RPMI8226 (cell line): ENCODE measurements at places on chromosomes 7 and 10.
A peak's percentile ranks its signal among the peaks of the same experiment; 100 is the strongest.

- DNase-seq: no peak
Observed at GRCh38 chr10:34609287-34609940, 205.7 kb downstream of the PARD3 start.

DNA sequence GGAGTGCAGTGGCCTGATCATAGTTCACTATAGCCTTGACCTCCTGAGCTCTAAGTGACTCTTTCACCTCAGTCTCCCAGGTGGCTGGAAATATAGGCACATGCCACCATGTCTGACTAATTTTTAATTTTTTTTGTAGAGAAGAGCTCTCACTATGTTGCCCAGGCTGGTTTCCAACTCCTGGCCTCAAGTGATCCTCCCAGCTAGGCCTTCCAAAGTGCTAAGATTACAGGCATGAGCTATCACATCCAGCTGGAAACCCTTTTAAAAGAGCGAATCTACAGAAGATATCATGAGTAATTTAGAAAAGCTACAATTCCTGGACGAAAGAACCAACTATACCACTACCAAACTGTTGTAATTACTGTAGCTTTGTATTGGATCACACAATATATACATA, 394.4 kb upstream of the AUTS2 start:
- no peak for DNase-seq

- no peak for DNase-seq
Observed at GRCh38 chr10:18073314-18073713, 66.9 kb upstream of the CACNB2 start.

DNA sequence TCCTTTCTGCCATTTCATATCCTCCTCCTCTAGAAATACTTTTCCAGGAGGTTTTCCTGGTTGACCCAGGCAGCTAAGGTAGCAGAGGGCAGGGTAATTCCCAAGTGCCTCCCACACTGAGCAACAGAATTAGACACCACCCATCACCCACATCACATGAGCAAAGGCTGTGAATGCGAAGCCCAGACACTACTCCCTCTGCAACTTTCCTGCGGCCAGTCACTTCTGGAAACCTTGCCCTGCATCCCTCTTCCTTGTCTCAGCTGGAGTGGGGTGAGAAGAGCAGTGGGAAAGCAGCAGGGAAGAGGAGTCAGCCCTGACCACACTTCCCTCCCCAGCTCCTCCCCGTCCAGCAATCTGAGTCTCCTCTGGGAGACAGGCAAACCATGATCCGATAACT, 15.2 kb downstream of the TMEM176B start:
- DNase-seq: no peak

DNA sequence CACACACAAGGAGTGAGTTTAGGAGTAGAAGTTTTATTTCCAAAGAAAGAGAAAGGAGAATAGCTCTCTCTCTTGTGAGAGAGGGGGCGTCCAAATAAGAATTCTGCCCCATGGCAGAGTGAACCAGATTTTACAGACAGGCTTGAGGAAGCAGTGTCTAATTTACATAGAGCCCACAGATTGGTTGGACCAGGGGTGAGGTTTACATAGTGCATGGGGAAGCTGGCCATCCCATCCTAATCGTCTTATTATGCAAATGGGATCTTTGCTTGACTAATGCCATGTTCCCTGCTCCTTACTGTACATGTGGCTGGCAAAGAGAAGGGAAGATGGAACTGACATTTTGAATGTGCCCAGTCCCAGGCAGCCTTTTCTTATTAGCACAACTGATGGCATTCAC, 60.0 kb upstream of the ACSM6 start:
- no peak for DNase-seq

- no peak for DNase-seq
Observed at GRCh38 chr7:135193615-135194081, 17.7 kb downstream of the WDR91 start.

DNA sequence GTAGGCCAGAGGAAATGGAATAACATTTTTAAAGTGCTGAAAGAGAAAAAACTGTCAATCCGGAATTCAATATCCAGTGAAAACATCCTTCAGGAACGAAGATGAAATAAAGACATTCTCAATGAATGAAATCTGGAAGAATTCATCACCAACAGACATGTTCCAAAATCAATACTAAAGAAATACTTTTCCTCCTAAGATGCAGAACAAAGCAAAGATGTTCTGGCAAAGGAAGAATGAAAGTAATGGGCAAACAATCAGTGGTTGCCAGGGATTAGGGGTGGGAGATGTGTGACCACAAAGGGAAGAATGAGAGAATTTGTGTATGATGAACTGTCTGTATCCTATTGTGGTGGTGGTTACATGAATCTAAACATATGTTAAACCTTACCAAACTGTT, 52.8 kb upstream of the EEPD1 start:
- DNase-seq: no peak

DNA sequence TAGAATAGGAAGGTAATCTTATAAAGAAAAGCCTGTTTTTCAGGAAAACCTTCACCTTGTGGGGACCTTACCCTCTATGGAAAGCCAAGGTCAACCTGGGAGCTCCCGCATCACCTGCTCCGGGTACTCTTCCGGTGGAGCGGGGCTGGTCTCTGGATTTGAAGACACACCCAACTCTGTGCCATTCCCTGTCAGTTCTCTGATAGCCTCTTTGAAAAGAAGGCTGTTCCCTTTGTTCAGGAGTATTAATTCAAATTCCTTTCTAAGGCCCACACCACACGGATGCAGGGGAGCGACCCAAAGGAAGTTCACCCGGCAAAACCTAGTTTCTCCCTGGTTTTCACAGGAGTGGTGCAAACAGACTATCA, 10.7 kb downstream of the CTBP2 start:
- no peak for DNase-seq

DNA sequence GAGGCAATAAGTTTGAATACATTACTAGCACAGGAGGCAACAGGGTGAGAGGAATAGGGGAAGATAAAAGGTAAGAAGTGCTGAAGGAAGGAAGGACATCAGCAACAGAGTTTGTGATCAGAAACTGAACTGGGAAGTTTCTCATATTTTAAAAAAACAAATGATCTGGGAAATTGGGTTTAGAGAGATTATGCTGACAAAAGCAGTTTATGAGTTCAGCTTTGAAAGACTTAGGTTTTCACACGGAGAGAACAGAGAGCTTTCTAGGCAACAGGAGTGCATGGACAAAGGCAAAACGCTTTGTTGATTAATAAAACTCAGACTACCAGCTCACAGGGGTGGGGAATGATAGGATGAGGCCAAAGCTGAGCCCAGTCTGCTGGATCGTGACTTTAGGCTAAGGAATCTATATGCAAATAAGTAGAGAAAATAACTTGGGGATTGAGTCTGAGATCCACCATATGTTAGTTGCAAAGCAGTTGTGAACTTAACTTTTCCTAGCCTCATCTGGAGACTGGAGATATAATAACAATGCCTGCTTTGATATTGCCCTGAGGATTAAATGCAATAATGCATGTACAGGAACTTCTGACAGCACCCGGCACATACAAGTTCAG, 4.2 kb downstream of the OSBPL3 start:
- DNase-seq: no peak

- no peak for DNase-seq
Observed at GRCh38 chr10:9227679-9228365, 1173.3 kb downstream of the GATA3 start.

DNA sequence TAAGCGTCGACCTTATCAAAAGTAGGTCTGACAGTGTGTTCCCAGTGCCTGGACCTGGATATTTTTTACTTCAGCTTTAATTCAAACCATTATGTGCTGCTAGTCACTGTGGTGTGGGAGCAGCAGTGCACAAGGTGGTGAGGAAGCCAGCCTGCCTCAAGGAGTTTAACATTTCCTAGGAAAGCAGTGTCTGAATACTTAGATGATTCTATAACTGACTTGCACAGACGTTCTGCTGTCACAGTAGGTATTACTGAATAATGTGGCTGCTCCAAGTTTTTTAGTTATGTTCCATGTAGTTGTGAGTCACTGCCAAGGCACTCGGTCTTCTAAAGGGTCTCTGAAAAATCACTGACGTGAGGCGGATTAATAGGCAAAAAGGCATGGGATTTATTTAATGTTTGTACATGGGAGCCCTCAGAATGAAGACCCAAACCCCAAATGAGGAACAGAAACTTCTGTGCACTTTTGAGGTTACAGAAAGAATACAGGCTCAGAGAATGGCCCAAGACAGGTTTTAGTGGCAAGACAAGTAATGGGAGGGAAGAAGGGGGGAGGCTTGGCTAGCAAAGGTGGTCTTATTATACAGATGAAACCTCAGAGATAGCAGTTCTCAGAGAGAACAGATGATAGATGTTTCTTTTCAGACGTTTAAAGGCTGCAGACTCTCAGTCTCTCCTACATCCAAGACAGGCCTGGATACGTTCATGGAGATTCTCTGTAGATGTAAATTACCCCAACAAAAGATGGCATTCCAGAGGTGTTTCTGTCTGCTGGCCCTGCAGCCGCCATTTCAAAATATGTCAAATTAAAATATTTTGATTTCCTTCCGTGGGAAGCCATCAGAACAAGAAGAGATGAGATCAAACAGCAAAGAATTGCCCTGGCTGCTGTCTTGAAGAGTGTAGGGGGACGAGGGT, 209.3 kb downstream of the SDK1 start:
- peak; percentile 43 for DNase-seq

- no peak for DNase-seq
Observed at GRCh38 chr7:158077934-158078910, 509.4 kb downstream of the PTPRN2 start.

GRCh38 chr10:76681153-76681552, 956.5 kb downstream of the KCNMA1 start:
- DNase-seq: no peak

DNA sequence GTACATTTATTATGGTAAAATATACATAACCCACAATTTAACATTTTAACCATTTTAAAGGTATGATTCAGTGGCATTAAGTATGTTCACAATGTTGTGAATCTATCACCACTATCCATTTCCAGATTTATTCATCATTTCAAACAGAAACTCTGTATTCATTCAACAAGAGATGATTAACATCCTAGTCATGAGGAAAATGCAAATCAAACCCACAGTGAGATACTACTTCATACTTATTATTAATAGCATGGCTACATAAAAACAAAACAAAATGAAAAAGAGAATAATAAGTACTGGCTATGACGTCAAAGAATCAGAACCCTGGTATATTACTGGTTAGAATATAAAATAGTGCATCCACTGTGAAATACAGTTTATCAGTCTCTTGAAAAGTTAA, 386.6 kb upstream of the POM121L12 start:
- DNase-seq: no peak

GRCh38 chr7:41825927-41826480, 123.1 kb upstream of the INHBA start:
- DNase-seq: peak; percentile 16

DNA sequence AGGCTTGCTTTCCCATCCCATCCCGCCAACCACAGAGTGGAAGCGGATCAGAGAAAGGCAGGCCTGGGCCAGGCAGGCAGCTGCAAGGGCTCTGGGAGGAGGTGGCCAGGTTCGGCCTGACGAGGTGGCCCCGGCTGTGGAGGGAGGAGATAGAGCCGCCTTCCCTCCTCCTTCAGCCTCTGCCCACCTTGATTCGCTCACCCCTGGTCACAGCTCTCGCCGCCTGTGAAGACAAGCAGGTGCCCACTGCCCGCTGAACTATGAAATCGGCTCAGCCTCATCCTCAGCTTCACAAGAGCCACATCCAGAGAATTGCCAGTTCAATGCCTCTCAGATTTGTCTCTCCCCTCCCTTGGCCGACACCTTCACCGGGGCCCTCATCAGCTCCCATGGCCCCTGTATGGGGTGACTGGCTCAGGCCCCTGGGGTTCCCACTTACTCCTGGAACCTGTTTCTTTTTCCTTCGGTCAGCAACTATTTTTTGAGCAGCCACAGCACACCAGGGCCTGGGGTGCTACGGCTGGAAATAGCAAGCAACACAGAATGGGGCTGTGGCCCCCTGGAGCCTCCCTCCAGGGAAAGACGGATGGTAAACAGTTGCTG, 80.0 kb upstream of the CHST15 start:
- DNase-seq: no peak

DNA sequence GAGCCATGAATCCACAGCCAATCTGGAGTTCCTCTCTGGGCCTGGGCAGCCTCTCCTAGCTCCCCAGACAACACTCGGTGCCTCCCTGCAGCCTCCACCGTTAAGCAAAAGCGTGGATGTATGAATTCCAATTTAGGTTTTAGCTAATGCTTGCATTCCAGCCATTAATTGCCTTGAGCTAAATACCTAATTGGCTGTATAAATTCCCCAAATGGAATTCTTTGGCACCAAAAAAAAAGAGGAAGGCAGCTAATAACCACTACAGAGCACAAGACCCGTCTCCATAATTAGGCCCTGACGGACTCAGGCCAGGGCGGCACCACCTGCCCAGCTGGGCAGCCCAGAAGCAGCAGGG, 140.5 kb downstream of the PTPRN2 start:
- no peak for DNase-seq

DNA sequence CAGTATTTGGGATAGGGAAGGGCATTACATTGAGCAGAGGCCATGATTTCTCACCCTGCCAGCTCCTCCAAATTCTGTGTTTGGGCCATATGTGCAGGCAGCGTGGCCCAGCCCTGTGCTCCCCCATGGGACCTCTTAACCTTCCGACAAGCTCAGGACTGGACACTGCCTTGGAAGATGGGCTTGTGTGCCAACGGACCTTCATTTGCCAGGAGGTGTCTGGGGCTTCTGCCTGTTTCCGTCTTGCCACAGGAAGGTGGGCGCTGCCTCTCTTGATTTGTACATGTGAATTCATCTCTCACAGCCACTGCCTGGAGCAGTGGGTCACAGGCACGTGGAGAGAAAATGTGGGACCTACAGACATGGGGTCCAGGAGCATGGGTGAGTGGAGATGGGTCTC, 272.6 kb downstream of the CCSER2 start:
- no peak for DNase-seq

- DNase-seq: no peak
Observed at GRCh38 chr10:128540128-128540762, 414.0 kb upstream of the MKI67 start.

GRCh38 chr10:79244068-79244442, 103.2 kb upstream of the PPIF start:
- peak; percentile 19 for DNase-seq

GRCh38 chr7:35878351-35878750, 77.5 kb downstream of the SEPTIN7 start:
- DNase-seq: no peak

GRCh38 chr7:120794106-120794729, 63.7 kb downstream of the TSPAN12 start:
- DNase-seq: no peak

DNA sequence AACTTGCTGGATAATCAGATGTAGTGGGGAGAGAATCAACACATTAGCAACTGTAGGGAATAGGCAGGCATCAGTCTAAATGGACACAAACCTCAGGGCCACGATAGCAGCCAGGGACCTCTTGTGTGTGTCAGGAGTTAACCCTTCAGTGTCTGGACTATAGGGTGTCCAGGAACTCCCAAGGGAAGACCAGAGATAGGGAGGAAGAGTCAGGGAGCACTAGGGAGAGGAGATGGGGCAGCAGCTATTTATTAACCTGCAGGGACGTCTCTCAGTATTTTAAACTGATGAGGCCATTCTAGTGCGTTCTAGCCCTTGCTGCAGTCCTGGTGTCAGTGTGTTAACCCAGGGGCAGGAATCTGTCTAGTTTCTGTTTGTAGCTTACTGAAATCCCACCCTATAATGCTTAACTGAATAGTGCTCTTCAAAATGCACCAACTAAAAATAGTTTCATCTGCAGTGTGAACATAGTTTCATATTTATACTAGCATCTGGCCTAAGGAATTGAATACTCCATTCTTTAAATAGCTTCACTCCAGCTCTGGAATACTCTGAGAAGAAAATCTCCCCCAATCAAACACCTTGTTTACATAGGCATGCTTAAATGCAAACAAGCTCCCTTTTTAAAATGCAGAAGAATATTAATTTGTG, 62.7 kb downstream of the ARID5B start:
- DNase-seq: no peak
